ENCODE measurements at places on chromosomes 7 and 10. TPM values are rescaled to one million over a fixed set of nuclear protein-coding genes. Genes with fewer than 3 reads are reported as not detected.
A peak's percentile ranks its signal among the peaks of the same experiment; 100 is the strongest.

Gene GUSB
- 116 TPM for polyA plus RNA-seq

Gene KCNK18
- polyA plus RNA-seq: not detected

- no peak overlapping the region for H3K4me3 ChIP-seq
- no peaks in the 10 kb centered on the region for H3K36me3 ChIP-seq
- peak overlapping the region; percentile 48 for H3K27ac ChIP-seq
Observed at GRCh38 chr10:110368002-110368401, 63.3 kb upstream of the SMNDC1 start.

DNA sequence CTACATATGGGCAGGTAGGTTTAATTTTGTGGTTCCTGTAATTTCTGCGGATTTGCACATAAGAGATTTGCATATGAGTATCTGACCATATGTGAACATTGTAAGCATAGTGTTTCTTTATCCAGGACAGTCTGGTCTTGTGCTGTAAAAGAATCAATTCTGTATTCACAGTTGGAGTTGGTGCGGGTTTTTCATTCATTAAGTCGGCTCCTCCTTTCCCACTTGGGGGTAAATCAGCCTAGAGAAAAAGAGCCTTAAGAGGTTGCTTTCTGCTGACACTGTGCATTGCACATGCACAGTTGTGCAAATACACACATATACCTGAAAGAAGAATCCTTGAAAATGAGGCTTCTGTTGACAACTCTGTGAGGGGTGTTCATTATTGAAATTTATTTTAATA is 6.1 kb upstream of the CYP26C1 start:
- H3K36me3 ChIP-seq: no peaks in the 10 kb centered on the region
- H3K4me3 ChIP-seq: no peak overlapping the region
- no peak overlapping the region for H3K27ac ChIP-seq
- peaks cover 5% of the 10 kb centered on the region for H3K27me3 ChIP-seq

DNA sequence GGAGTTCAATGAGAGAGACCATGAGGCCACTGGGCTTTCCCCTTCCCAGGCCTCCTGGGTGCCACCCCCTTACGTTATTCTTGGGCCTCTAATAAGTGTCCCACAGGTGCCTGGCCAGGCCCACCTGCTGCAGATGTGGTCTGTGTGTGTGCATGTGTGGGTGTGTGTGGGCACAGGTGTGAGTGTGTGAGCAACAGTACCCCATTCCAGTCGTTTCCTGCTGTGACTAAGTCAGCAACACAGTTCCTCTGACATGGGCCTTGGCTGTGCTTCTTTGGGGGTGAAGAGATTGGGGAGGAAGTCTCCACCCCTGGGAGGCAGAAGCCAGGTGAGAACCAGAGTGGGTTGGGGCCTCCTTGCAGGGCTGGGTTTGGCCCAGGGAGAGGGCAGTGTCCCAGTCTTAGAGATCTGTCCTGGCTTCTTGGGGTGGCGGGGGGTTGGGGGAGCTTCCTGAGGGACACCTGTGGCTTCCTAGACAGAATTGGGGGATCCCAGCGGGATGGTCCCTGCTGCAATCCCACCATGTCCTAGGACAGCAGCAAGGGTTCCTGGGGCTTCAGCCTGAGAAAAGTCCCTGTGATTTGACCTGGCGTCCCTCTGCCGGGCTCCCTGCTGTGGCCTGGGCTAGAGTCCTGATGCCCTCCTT is 4.1 kb upstream of the PILRB start:
- H3K27me3 ChIP-seq: no peaks in the 10 kb centered on the region
- DNase-seq: no peak
- H3K4me1 ChIP-seq: no peaks in the 10 kb centered on the region
- H3K27ac ChIP-seq: no peak overlapping the region
- H3K36me3 ChIP-seq: peaks cover 84% of the 10 kb centered on the region

GRCh38 chr10:12041766-12042408 is 722 bp downstream of the UPF2 start:
- H3K27me3 ChIP-seq: no peaks in the 10 kb centered on the region
- H3K27ac ChIP-seq: peak overlapping the region; percentile 96
- peak overlapping the region; percentile 100 for H3K4me3 ChIP-seq
- DNase-seq: peak; percentile 60

- peaks cover 13% of the 10 kb centered on the region for H3K4me1 ChIP-seq
- H3K4me3 ChIP-seq: no peak overlapping the region
- no peaks in the 10 kb centered on the region for H3K27me3 ChIP-seq
- no peak for DNase-seq
Observed at GRCh38 chr7:26103596-26103995, 48.4 kb upstream of the NFE2L3 start.

Gene GPR37
- polyA plus RNA-seq: 2.2 TPM

- no peaks in the 10 kb centered on the region for H3K27me3 ChIP-seq
- peaks cover 22% of the 10 kb centered on the region for H3K4me1 ChIP-seq
- peak overlapping the region; percentile 93 for H3K27ac ChIP-seq
- H3K36me3 ChIP-seq: peaks cover 2% of the 10 kb centered on the region
- no peak for DNase-seq
- peak overlapping the region; percentile 87 for H3K4me3 ChIP-seq
Observed at GRCh38 chr10:27242473-27242950, 1.9 kb upstream of the ACBD5 start.

DNA sequence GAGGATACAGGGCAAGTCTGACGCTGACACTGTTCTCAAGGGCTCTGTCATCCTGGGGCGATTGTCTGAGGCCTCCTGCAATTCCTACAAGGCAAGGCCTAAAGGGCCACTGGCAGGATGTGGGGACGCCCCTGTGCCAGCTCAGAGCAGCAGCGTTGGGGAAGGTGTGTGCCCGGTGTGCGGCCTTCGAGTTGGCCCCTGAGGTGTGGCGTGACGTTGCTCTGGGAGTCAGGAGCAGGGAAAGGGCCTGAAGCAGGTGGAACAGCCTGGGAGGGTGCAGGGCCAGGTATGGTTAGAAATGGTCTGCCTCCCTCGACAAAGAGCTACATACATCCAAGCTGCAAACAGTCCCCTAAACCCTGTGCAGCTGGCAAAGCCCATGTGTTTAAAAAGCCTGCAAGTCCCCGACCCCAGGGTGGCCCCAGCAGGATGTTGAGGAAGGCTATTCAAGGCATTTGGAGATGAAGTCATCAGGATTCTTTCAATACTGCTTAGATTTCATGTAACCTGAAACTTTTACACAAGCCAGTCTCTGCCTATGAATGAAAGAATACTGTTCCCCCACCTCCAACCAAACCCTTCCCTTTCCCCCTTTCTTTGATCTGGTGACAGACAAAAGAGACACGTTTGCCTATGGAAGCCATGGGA is 142.5 kb upstream of the TNS3 start:
- H3K36me3 ChIP-seq: no peaks in the 10 kb centered on the region
- H3K4me3 ChIP-seq: no peak overlapping the region
- no peak overlapping the region for H3K27ac ChIP-seq
- H3K4me1 ChIP-seq: peaks cover 19% of the 10 kb centered on the region
- H3K27me3 ChIP-seq: no peaks in the 10 kb centered on the region

Gene SLF2
- polyA plus RNA-seq: 29.1 TPM

Gene TEX36
- 0.07 TPM for polyA plus RNA-seq

Gene SPDYE8
- polyA plus RNA-seq: 0.27 TPM
